ENCODE measurements at places on chromosomes 6 and 20.

DNA sequence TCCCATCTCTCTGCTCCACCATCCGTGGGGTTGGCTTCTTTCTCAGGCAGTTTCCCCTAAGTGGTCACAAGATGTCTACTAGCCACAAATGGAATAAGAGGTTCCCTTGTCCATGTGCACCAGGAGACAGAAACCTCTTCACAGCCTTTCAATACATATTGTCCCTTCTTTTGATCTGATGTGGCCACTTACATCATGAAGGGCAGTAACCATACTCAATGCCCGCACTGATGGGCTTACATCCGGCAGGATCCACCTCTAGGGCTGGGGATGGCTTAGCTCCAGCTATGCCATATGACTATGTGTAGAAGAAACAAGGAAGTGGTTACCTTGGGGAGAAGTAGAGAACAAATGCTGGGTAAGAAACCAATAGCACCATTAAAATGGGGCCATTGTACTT is 64.4 kb downstream of the PLEKHG1 start:
- no peak for DNase-seq

DNA sequence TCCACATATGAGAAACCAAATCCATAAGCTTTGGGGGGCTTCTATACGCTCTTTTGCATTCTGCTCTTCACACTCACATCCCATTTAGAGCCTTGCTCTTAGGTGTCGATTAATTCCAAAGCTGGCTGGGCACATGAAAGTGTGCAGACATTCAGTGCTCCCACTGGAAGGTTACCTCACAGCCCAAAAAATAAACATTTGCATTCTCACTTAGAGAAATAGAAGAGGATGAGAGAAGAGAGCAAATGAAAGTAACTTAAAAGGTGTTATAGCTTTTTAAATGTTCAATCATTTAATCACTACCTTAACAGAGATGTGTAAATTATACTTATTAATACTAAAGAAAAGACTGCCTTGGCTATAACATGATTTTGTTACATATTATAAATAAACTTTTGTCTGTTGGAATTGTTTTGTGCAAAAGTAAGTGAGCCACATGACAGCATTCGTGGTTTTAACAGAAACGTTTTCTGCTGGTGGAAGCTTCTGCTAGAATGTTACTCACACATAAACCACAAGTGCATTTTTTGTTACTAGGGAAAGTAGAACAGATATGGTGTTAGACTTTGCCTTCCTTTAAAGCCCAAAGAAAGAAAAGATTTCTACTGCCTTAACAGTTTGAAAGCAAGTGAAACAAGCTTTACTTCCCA is 116.7 kb downstream of the SIM1 start:
- DNase-seq = no peak

DNA sequence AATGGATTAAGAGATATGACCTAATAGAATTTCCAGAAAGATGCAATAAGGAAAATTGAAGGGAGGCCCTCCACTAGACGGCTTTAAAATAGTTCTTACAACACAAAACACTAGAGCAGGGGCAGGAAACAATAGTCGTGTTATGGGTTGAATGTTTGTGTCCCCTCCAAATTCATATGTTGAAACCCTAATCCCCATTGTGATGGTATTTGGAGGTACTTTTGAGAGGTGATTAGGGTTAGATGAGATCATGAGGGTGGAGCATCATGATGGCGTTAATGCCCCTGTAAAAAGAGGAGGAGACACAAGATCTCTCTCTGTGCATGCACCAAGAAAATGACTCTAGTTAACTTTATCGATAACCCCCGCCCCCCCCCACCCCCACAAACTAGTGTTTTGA is 104.0 kb upstream of the HMGN3 start:
- no peak for DNase-seq

GRCh38 chr6:149925253-149925973 is 2.5 kb upstream of the RAET1G start:
- no peak for DNase-seq

GRCh38 chr6:166490671-166491500 is 95.6 kb downstream of the RAMACL start:
- DNase-seq = no peak

DNA sequence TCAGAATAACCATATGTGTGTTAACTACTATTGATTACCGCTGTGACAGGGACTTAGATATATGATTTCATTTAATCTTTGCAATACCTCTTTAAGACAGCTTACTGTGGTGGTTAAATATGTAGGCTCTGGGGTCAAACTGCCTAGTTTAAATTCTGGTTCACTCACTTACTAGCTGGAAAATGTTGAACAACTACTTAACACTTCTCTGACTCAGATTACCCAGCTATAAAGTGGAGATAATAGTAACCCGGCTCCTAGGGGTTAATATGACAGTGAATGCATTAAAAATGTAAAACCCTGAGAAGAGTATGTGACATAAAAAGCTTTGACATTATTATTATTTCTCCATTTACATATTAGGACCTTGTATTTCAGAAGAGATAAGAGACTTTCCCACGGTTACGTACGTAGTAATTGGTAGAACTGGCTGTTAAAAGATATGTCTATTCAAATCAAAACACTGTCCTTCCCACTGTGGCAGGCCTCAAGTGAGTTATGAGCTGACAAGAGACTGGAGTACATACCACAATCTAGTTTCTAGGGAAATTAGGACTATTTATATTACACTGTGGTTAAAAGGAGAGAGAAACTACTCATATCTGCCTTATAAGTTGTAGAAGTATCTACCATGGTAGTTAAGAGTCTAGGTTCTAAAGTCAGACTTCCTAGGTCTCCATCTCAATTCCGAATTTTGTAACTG is 4.4 kb upstream of the PLCB1 start:
- DNase-seq = no peak

DNA sequence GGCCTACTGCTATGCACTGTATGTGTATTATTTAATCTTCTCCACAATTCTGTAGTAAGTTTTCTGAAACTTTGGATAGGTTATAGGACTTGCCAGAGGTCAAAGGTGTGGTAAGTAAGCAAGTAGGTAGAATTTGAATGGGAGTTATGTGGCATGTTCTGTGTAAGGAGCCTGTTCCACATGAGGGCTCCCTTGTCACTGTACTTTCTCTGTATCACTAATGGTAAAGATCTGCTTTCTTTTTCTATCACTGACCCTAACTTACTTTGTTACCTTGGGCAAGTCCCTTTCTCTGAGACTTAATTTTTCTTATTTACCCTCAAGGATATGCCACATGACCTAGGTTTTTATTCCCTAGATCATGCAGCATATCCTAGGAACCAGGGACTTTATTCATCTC is 50.3 kb downstream of the EIF2S2 start:
- no peak for DNase-seq

DNA sequence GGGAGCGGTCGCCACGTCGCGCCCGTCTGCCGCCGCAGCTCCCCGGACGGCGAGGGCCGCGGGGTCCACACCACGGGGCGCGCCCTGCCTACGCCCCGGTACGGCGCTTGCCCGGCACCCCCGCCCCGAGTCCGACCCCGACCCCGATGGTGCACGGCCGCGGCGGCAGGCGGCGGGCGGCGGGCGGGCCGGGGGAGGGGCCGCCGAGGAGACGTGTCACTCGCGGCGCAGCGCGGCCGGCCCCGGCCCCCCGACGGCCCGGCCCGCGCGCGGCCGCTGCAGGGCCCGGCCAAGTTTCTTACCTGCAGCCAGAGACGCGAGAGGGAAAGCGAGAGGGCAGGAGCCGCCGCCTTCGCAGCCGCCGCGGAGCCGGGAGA is 328 bp downstream of the RRBP1 start:
- DNase-seq = no peak

DNA sequence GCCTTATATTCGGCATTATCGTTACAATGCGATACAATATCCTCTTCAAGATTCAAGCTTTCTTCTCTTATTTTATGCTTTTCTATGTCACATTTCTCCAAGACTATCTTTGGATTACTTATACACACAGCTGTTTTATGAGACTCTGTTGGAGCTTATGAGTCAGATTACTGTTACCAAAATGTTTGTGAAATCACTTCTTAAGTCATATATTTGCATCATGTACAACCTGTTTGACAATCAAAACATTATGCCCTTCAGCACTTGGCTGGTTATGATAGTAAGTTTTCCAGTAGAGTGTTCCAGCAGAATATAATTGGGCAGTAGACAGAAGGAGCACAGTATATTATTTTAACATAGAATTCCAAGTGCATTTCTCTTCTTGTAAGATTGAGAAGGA is 35.2 kb downstream of the BMP6 start:
- no peak for DNase-seq

- no peak for DNase-seq
These were observed 41.0 kb upstream of the RAB23 start for GRCh38 chr6:57262901-57263694.

GRCh38 chr6:7137335-7138045 is 29.7 kb downstream of the RREB1 start:
- DNase-seq = peak; percentile 65

DNA sequence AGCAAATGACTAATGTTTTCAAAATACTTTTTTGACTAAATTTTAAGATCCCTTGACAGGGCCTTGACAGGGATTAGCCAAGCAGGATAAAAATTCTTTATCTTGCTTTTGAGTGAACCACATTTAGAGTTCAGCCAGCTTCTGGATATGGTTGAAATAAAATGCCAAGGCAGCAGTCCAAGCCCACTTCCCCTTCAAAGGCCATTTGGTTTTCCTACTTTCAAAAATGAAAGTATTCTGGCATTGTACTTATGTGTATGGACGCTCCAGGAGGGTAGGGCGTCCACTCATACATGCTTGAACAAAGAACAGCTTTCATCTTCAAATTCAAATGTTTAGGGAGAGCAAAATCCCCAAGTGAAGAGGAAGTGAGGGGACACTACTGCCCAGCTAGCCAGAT is 82.3 kb upstream of the BCLAF1 start:
- DNase-seq = no peak

- no peak for DNase-seq
These were observed 121.4 kb downstream of the KIF13A start for GRCh38 chr6:17865798-17866725.

DNA sequence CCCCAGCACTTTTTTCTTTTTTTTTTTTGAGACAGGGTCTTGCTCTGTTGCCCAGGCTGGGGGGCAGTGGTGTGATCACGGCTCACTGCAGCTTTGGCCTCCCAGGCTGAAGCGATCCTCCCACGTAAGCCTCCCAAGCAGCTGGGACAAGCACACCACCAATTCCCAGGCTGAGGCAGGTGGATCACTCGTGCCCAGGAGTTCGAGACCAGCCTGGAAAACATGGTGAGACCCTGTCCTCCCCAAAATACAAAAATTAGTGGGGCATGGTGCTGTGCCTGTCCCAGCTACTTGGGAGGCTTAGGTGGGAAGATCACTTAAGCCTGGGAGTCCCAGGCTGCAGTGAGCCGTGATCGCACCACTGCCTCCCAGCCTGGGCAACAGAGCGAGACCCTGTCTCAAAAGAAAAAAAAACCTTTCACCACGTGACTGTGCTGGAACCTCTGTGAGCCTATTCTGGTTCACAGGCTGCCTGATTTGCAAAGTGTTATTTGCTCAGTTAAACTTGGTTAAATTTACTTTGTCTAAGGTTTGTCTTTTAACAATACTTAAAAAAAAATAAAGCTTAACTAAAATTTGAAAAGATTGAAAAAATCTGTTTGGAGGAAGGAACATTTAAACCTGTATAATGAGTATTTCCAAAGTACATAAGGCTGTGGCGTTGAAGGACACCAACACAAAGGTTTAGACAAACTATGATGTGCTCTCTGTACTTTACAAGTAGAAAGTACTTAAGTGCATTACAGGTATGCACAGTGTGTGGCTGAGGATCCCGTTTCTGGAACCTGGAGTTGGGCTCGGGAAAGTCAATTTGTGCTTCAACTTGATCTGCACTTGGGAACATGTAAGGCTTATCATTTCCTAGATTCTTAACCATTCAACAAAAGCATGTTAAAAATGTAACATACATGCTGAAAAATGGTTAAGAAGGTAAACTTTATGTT is 55.0 kb downstream of the PPP1R3G start:
- DNase-seq = no peak

DNA sequence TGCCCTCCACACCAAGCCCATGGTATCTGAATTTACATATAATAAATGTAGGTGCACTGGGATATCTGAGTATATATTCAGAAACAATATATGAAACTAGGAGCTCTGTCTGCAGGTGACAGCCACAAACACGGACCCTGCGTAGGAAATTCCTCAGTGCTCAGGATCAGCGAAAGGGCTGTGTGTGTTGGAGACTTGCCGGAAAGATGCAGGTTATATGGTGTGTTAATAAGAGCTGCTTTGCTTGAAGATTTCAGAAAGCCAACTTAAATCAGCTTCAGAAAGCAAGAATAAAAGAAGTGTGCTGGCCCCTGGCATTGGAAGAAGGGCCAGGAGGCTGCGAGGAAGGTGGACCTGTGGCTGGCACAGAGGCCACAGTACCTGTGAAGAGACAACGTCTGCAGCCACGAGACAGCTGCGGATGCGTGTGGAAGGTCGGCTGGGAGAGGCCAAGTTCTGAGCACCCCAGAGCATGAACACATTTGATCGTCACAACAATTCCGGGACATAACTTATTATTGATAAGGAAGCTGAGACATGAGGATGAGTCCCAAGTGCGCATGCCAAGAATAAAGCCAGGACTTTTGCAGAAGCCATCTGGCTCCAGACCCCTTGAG is 183.2 kb downstream of the DLL1 start:
- no peak for DNase-seq

DNA sequence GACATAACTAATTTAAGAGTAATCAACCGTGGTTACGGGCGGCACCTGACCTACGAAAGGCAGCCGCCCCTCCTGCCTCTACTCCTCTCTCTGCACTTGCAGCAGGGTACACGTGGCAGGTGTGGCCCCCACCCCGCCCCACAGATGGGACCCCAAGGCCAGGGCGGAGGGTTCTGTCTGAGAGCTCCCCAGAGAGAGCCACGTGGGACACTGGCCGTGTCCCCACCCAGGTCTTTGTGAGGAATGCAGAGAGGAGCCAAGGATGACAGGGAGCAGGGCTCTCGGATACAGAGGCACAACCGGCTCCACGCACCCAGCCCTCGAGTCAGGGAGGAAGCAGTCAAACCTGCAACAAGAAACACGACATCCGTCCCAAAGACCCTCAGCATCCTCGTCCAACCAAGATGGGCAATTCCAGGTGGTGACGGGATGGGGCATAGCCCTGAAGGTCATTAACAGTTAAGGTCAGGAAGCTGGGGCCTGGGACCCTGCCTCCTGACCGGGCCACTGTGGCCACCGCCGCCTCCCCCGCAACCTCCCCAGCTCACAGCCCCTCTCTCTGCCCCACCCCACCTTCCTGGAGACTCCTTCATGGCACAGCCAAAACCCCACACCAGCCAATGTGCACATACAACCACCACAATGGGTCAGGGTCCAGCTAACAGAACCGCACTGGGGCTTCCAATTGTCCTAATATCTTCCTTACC is 47.1 kb downstream of the TAF4 start:
- no peak for DNase-seq

DNA sequence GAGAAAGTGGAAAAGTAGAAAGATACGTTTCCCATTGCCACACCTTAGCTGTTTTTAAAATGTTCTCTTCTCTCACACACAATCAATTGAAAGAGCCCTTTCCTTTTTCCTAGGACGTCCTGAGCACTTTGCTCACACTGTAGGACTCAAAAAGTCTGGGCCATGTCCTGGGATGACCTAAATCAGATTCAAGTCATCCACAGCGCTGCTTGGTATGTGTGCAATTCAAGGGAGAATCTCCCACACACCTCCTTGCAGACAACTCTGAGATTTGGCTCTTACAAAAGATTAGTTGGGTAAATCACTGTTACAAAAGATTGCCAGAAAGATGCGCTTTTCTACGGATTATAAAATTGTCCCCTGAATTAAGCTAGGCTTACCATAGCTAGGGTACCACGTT is 130.1 kb downstream of the RNASET2 start:
- DNase-seq = no peak

Measured in CD4-positive, alpha-beta T cell treated with Interleukin-12 subunit alpha and Interleukin-12 subunit beta, for 1 hour (primary cell).